ENCODE measurements at places on chromosomes 6 and 20.
A peak's percentile ranks its signal among the peaks of the same experiment; 100 is the strongest.

GRCh38 chr6:161439093-161439492, 165.2 kb upstream of the AGPAT4 start:
- no peak overlapping the region for H3K27ac ChIP-seq
- H3K4me3 ChIP-seq = no peak overlapping the region
- no peaks in the 10 kb centered on the region for H3K27me3 ChIP-seq
- peaks cover 3% of the 10 kb centered on the region for H3K4me1 ChIP-seq
- DNase-seq = no peak

DNA sequence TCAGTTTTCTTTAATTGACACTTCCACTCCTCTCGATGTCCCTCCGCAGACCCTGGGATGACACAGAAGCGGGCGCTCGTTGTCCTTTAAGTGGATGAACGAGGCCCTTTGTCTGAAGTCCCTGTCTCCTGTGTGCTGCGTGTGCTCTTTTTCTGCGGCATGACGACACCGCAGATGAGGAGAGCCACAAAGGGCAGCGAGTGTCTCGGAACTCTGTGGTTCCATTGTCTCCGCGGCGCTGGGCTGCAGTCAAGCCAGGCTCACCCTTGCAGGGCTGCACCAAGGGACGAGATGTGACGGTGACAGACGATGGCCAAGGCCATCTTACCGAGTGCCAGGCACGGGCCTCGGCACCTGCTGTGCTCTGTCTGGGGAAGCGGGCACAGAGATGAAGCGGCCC, 10.6 kb downstream of the PRR18 start:
- no peak for DNase-seq
- no peaks in the 10 kb centered on the region for H3K27me3 ChIP-seq
- H3K36me3 ChIP-seq = no peaks in the 10 kb centered on the region
- no peaks in the 10 kb centered on the region for H3K4me1 ChIP-seq
- H3K4me3 ChIP-seq = no peak overlapping the region

GRCh38 chr6:39980839-39981580, 46.7 kb upstream of the MOCS1 start:
- no peak overlapping the region for H3K4me3 ChIP-seq
- H3K27ac ChIP-seq = no peak overlapping the region
- peaks cover 1% of the 10 kb centered on the region for H3K4me1 ChIP-seq
- H3K36me3 ChIP-seq = no peaks in the 10 kb centered on the region
- peak; percentile 41 for DNase-seq

DNA sequence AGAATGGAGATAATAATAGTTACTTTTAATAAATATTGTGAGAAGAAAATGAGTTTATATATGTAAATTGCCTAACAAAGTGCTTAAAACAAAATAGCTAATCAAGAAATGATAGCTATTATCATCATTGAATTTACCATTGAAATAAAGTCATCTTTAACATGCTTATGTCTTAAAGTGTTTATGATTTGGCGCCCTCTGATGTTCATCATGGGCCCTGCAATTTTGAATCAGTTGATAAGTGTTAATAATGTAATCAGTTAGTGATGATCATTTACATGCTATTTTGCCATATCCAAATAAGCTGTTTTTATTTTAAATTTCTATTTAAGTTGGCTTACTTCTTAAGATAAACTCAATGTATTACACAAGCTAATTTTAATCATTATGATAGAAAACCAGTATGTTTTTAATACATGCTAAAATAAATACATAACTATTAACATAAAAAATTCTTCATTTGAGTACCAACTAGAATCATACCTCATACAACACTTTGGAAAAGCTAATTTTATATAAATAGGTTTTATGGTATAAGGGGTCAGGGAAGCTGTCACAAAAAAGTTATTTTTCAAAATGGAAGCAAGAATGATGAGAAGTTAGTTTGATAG, 39.2 kb upstream of the TPD52L1 start:
- no peaks in the 10 kb centered on the region for H3K36me3 ChIP-seq
- no peak overlapping the region for H3K27ac ChIP-seq
- no peaks in the 10 kb centered on the region for H3K27me3 ChIP-seq

DNA sequence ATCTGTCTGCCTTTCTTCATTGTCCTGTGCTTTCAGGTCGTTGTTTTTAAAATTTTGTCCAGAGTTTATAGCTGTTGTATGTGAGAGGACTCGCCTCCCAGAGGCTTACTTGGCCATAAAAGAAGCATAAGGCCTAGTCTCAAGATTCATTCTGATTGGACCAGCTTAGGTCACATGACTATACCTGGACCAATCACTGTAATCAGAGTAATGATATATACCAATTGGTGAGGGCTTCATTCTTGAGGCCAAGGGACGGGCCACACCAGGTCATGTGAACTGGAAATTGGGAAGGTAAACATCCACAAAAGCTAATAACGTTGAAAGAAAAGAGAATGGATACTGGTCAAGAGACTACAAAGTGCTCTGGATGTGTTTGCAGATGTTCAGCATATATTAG, 141.4 kb upstream of the SULF2 start:
- no peaks in the 10 kb centered on the region for H3K4me1 ChIP-seq
- H3K36me3 ChIP-seq = no peaks in the 10 kb centered on the region
- no peaks in the 10 kb centered on the region for H3K27me3 ChIP-seq
- no peak overlapping the region for H3K4me3 ChIP-seq
- H3K27ac ChIP-seq = no peak overlapping the region
- DNase-seq = no peak

DNA sequence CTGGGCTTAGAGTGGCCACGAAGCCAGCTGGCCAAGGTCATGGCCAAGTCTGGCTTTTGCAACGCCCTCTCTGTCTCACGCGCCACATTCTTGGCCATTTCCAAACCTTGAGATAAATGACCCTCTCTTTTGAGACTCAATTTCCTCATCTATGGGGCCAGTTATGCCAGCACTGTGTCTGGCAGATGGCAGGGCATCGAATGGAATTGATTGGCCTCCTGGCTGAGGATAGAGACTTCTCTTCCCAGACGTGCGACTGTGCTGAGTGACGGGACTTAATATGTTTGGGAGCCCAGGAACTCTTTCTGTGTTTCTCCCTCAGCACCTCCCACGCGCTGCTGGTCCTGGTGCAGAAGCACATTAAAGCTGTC, 7.6 kb downstream of the BPIFB2 start:
- no peak overlapping the region for H3K4me3 ChIP-seq
- no peak overlapping the region for H3K27ac ChIP-seq
- no peaks in the 10 kb centered on the region for H3K27me3 ChIP-seq
- H3K36me3 ChIP-seq = no peaks in the 10 kb centered on the region
- no peak for DNase-seq
- H3K4me1 ChIP-seq = no peaks in the 10 kb centered on the region

- no peaks in the 10 kb centered on the region for H3K27me3 ChIP-seq
- no peak overlapping the region for H3K27ac ChIP-seq
Observed at GRCh38 chr6:53259860-53260580, 88.7 kb downstream of the ELOVL5 start.

GRCh38 chr20:63370618-63371187, 9.6 kb upstream of the CHRNA4 start:
- DNase-seq = no peak
- H3K4me3 ChIP-seq = no peak overlapping the region
- no peaks in the 10 kb centered on the region for H3K27me3 ChIP-seq
- no peaks in the 10 kb centered on the region for H3K36me3 ChIP-seq

DNA sequence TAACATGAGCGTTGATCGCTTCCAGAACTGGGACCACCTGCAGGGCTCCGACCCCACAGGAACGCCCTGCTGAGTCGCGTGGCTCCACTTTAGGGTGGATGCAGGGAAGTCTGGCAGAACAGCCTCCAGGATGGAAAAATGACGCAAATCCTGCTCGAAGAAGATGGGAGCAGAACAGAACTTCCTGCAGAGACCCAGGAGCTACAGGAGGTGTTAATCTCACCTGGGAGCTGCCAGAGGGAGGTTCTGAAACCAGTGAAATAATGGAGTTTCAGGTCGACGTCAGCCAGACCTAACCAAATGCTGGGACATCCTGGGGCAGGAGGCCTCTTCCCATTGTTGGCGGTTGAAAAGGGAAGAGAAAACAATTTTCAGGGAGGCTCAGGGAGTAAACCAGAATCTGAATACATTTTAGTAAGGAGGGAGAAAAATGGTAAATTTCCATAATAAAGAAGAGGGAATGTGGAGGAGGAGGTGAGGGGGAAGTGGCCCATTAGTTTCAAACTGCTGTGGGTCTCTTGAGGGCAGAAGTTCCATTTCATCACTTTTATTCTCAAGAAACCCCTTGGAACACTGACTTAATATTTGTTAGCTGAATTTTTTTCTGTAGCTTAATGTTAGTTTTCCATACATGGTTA, 558.4 kb upstream of the CDH4 start:
- no peak overlapping the region for H3K4me3 ChIP-seq
- H3K27ac ChIP-seq = peak overlapping the region; percentile 76
- H3K27me3 ChIP-seq = no peaks in the 10 kb centered on the region
- peak; percentile 39 for DNase-seq

DNA sequence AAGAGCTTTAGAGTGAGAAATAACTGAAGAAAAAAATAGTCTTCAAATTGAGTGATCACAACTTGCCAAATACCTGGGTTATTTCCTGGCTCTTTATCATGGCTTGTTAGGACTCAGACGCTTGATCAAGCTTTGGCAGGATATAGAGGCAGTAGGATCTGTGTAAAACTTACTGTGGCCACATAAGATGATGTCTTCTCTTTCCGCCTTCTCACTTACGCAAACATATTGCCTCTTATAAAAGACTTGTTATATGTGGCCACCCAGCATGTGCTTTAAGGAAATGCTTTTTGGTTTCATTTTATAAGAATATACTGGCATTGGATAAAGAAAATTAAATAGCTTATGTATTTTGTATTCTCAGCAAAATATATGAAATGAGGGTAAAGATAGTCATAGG, 101.8 kb upstream of the AKIRIN2 start:
- H3K27me3 ChIP-seq = no peaks in the 10 kb centered on the region
- H3K36me3 ChIP-seq = no peaks in the 10 kb centered on the region
- no peak for DNase-seq

DNA sequence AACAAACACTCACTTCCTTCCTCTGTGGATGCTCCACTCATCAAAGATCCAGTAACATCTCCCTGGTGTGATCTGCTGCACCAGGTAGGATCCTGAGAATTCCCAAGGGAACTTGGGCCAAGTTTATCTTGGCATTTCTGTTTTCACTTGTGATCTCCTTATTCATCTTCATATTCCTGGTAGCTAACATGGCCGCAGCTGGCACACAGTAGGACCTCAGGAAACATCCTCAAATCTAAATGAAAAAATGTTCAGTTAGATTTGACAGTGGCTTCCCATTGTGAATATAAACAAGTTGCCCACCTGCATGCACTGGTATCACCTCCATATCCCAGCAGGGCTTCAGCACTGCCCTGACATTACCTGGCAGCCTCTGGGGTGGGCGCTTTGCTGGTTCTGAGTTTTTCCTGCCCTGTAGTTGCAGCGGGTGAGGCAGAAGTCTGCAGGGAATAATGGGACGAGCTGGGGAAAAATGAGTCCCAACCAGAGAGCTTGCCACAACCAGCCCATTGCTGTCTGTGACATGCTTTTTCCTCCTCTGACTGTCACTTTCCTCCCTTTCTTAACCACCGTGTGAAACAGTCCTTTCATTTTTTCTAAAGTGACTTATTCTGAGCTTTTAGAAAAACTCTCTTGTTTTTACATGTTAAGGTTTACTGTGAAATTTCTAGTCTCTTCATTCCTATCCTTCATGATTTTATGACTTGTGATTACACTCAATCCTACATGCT, 9.4 kb upstream of the DSTN start:
- H3K4me3 ChIP-seq = no peak overlapping the region
- H3K27ac ChIP-seq = no peak overlapping the region
- no peaks in the 10 kb centered on the region for H3K27me3 ChIP-seq
- H3K36me3 ChIP-seq = no peaks in the 10 kb centered on the region
- DNase-seq = no peak
- H3K4me1 ChIP-seq = peaks cover 6% of the 10 kb centered on the region

- DNase-seq = no peak
- H3K27me3 ChIP-seq = no peaks in the 10 kb centered on the region
- H3K36me3 ChIP-seq = no peaks in the 10 kb centered on the region
- no peaks in the 10 kb centered on the region for H3K4me1 ChIP-seq
Observed at GRCh38 chr6:117432273-117432672, 6.5 kb upstream of the ROS1 start.

DNA sequence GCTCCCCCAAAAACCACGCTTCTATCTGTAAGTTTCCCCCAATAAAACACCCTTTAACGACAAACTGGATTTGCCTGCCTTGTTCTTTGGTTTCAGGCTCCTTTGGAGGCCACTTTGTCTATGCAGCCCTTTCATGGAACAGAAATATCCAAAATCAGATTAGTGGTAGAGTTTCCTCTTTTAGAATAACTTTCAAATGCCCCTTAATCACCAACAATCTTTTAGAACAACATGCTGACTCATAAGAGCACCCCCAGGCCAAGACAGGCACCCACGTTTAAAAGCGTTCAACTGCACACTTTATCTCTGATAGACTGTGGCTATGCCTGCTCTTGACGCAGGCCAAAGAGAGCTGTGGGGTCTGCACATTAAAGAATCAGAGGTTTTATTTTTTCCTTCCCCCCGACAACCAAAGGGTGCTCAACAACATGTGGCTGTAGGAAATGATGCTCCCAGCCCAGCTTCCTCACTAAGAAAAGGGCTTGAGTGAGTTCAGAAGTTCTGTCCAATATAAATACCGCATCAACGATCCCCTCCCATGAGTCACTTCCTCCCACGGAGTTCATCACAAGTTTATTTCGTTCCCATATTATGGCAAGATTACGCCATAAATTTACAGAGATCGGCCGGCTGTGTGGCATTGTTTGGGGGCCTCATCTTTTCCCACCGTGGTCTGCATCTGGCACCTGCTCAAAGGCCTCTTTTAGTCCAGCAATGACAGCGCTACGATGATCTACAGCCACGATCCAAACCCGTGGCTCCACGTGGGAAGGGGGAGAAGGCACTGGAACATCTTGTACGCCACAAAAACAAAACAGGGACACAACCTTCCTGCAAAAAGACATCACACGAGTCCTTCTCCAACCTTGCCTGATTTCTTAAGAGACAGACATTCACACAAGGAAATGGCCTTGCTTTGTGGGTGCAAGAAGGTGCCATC, 88.8 kb upstream of the NFATC2 start:
- no peak overlapping the region for H3K4me3 ChIP-seq
- H3K27me3 ChIP-seq = no peaks in the 10 kb centered on the region
- H3K36me3 ChIP-seq = no peaks in the 10 kb centered on the region
- no peak for DNase-seq

DNA sequence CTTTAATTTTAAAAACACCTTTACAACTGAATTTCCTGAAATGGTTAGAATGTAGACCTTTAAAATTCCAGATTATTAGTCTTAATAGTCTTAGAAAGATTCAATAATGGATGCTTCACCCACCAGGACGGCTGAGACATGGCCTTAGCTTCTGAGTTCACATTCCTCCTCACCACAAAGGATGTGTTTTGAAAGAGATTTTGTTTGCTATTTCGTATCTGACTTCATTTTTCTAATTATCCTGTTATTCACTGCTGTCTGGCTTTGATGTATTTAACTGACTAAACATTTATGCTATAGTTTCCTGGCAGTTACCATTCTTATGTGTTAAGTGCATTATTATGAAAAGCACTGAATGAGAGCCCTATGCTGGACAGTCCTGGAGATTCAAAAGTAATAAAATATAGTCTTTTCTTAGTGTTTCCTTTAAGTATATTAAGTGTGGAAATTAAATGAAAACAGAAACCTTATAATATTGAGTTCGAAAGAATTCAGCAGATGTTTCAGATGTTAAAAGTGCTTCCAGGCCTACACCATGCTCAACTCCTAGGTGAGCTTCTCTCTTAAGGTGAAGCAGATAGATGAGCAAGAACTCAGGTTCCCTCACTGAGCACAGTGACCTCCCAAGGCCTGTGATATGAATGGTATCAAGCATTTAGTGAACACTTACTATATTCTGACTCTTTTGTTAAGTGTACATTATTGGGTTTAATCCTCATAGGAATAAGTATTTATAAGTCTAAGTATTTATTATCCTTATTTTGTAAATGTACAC, 40.3 kb downstream of the MAP3K4 start:
- no peak for DNase-seq
- H3K27ac ChIP-seq = no peak overlapping the region
- no peak overlapping the region for H3K4me3 ChIP-seq
- no peaks in the 10 kb centered on the region for H3K27me3 ChIP-seq
- H3K36me3 ChIP-seq = no peaks in the 10 kb centered on the region

All from iPS DF 6.9 (cell line).